AG04449 (cell line): ENCODE measurements at places on chromosomes 5 and 9.

- no peak for DNase-seq
Observed at GRCh38 chr9:113541019-113541900, 77.7 kb downstream of the RGS3 start.

DNA sequence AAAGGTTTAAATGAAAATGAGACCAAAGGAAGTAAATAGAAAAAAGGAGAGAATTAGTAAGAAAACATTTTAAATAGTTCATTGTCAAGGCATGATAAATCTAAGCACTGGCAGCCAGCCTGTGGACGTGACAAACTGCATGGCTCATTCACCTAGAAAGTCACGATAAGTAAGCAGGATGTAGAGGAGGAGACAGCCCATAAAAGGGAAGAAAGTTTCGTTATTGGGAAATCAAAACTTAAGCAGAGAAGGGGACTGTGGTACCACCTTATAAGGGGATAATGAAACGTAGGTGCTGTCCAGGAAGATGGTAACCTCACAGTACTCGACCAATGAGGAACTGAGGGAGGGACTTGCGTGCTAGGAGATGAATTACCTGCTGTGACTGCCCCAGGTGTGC is 494.5 kb upstream of the GRAMD2B start:
- DNase-seq: no peak

- DNase-seq: no peak
Observed at GRCh38 chr9:131037335-131038255, 28.6 kb downstream of the LAMC3 start.

DNA sequence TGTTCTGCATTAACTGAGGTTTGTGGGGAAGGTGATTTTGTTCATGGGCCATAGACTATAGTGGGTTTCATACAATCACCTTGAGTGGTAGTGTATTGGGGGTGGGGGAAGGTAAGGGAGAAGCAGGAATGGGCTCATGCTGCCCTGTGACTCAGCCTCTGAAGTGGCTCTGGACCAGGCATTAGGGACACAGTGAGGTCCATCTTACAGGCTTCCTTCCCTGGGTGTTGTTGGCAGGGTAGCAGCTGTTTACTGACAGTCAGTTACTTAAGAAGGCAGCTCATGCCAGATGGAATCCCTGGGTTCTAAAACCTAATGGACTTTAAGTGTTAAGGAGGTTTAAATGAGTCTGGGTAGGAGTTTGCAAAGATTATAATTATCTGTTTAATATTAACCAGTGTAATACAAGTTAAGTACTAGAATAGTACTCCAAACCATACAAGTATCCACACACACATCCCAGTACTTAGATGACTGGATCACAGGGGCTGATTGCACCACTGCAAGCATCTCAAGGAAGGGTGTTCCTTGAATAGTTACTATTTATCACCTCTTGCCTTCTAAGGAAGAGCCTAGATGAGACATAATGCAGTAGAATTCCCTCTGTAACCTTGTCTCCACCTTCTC is 59.3 kb downstream of the CAST start:
- DNase-seq: no peak

GRCh38 chr5:131322926-131323325 is 59.1 kb downstream of the CDC42SE2 start:
- DNase-seq: no peak

GRCh38 chr5:171537070-171537849 is 117.8 kb downstream of the FGF18 start:
- no peak for DNase-seq

DNA sequence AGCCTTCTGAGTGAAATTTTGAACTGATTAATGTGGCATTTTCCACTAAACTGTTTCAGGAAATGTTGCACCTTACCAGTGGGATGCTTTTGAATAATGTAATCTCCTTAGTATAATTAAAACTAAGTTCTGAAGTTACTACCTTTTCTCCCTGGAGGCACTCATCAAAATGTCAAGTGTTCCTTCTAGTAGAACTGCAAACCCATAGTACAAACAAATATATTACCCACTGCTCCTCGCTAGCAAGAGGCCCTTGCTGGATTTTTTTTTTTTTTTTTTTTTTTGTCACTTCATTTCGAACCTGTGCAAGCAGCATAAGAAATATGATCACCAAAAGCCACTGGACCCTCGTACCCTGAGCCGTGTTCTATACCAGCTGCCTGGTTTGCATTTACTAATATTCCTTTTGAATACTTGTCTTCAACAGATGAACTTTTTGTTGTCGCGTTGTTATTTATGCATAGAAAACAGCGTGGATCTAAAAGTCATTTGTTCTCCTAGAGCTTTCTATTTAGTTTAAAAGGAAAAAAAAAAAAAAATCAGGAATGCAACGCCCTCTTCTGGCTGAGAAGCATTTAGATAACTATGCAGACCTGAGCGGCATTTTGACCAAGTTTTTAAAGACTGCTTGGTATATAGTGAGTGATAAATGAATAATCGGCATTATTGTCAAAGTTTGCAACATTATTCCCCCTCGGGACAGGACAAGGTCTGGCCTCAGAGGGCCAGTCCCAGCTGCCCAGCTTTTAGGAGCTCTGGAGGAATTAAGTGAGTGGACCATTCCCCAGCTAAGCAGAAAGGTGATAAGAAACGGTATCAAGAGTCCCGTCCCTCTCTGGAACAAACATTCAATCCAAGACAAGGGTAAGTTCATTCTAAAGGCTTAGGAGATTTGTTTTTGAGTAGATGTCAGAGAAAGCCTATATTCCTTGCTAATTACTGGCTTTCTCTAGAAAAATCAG is 162.5 kb upstream of the KIF2A start:
- DNase-seq: no peak

DNA sequence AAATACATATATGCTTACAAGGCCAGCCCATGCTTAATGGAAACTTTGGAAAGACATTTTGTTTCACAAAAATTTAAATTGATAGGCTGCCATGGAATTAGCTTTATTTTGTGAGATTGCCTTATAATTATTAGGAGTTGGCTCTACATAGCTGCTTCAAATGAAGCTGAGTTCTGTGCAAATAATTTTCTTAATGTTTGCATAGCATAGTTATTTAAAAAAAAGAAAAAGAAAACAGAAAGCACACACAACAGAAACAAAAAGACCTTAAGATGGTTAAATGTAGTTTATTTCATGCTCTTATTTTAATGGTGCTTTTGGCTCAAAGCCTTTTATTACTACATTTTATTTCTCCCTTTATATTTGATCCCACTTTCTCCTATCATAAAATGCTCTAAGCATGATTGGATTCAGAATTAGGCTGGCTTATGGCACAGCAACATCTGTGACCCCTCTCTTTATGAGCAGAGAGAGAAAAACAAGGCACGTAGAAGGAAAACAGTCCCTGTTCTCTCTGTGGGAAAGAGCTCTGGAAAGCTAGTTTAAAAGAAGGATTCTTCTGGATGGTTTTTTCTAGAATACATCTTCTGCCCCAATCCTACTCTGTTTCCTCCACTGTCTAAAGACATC is 530.5 kb downstream of the NTRK2 start:
- no peak for DNase-seq

GRCh38 chr9:14372437-14373335 is 58.7 kb upstream of the NFIB start:
- no peak for DNase-seq
